ENCODE measurements at places on chromosomes 11 and 22.

DNA sequence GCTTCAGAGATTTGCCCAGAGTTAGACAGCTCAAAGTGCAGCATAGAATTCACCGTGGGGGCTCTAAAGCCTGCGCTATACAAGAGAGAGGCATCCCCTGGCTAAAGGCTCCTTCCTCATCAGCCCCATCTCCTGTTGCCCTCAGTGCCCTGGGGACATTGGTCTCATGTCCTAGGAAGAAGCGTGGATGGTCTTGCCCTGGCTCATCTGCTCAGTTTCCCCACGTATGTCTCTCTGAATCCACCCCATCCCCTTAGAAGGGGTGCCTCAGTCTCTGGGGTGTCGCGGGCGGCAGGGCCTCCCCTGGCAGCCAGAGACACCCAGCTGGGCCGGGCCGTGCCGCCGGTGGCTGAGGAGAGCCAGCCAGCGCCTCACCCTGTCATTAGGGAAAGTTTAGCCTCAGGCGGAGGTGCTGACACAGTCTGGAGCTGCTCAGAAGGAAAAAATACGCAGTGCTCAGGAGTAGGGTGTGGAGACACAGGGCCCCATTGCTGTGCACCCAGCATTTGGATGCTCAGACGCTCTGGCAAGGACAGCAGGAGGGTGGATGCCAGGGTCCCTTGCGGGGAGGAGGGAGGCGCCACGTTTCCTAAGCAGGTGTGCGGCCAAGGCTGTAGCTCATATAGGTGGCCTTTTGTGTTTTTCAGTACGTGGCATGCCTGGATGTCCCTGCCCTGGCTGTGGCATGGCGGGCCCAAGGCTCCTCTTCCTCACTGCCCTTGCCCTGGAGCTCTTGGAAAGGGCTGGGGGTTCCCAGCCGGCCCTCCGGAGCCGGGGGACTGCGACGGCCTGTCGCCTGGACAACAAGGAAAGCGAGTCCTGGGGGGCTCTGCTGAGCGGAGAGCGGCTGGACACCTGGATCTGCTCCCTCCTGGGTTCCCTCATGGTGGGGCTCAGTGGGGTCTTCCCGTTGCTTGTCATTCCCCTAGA is 1.3 kb downstream of the SLC39A13 start:
- DNase-seq = no peak

DNA sequence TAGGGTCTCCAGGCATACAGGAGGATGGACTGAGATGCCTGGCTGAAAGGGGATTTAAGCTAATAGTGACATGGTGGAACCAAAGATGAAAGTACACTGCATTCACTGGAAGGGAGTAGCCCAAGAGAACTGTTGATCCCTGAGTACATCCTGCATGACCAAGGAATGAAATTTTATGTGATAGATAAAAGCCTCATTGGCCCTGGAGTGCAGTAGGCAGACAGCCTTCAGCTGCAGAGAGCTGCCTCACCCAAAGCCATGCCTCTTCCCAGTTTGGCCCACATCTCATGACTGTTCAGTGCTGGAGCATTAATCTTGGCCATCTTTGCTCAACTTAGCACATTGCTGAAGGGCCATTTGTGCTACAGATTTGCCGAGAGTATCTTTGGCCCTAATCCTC is 8.0 kb downstream of the KDM4E start:
- DNase-seq = no peak

DNA sequence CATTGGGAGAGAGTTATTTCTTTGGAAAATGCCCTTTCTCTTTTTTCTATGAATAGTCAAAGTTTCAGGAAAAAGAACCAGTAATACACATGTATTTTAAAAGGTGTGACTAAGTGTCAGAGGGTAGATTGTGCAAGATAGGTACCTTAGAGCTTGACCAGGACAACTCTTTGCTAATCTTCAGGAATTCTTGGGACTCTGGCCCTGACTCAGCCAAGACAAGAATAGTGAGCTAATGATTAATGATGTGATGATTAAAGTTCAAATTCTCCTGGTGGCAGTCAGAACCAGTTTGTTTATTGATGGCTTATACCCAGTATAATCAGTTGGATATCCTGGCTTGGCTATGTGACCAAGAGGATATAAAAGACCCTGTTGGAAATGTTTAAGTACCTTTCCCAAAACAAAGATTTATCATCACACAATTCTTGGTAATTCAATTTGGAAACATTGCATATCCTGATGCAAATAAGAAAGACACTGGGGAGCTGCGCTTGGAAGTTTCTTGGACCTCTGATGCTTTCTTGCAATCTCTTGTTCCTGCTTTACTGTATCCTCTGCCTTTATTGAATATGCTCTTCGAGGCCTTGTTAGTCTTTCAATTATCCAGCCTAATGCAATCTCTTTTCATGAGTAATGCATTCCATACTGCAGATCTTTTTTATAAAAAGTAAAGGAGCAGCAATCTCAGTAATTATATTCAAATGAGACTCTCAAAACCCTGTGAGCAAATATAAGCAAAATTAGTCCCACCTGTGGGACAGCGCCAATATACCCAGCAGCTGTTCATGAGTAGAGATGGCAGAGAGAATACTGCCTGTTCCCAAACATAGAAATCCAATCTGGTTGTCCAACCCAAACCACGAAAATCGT is 48.0 kb upstream of the CEP126 start:
- no peak for DNase-seq

GRCh38 chr11:93997741-93998140 is 23.4 kb upstream of the HEPHL1 start:
- DNase-seq = no peak

- DNase-seq = peak; percentile 75
Measured at GRCh38 chr11:93988455-93988854, 32.7 kb upstream of the HEPHL1 start.

- no peak for DNase-seq
Measured at GRCh38 chr11:83706566-83706965, 420.4 kb upstream of the CCDC90B start.

GRCh38 chr11:68955607-68955958 is 25.2 kb downstream of the MRGPRD start:
- no peak for DNase-seq

- no peak for DNase-seq
Measured at GRCh38 chr11:125390946-125391345, 105.1 kb downstream of the FEZ1 start.

- DNase-seq = no peak
Measured at GRCh38 chr11:1303973-1304372, 5.5 kb downstream of the TOLLIP start.

DNA sequence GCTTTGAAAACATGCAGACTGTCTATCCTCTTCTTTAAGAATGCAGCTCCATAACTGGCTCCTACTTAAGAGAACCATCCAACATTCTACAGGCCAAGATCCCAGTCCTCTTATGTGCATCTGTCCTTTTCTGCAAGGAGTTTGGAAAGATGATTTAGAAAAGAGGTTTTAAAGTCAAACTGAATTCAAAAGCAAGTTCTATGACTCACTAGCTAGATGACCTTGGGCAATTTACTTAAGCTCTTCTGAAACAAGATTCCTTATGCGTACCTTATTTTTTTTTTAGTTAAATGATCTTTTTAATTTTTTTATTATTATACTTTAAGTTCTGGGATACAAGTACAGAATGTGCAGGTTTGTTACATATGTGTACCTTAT is 29.2 kb downstream of the GUCY1A2 start:
- no peak for DNase-seq

DNA sequence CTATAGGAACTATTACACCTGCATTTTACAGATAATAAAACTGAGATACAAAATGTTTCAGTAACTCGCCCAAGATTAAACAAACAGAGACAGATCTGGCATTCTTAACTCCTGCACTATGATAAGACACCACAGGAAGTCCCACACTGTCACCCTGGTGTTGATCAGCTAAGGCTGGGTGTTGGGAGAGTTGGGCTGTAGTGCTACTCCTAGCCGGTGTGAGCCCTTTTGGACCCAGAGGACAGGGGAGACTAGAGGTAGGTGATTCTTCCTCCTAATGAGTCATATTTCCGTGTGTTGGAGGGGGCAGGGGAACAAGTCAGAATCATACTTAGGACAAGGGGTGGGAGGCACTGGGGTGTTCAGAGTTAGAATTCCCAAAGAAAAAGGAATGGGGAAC is 353.2 kb upstream of the TENM4 start:
- no peak for DNase-seq

GRCh38 chr11:120710354-120711131 is 199.0 kb downstream of the GRIK4 start:
- DNase-seq = no peak

DNA sequence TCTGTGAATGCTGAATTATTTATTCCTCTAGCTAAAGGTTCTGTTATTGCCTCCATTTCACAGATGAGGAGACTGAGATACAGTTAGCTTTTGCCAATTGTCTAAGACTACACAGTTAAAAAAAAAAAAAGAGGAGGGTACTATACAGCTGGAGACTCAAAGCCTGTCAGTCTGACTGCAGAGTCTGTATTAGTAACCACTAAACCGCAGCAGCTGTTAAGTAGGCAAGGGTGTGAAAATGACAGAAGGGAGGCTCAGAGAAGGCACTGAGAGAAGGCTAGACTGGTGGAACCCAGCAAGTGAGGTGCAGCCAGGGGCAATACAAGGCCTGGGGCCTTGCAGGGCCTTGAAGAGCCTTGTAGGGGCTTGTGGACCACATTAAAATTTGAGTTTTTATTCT is 181.2 kb downstream of the CSNK2A3 start:
- DNase-seq = no peak

DNA sequence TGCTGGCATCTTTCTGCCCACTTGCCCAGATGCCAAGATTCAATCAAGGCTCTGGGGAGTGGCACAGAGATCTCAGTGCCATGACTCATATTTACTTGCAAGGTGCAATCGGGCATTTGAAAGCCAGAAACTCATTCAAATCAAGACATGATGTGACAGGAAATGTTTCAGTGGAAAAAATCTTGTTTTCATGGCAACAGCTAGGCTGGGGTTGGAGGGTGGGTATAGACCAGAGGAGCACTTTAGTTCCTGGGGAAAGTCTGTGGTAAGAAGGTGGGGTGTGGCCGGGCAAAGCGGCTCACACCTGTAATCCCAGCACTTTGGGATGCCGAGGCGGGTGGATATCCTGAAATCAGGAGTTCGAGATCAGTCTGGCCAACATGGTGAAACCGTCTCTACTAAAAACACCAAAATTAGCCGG is 1.2 kb downstream of the MAJIN start:
- no peak for DNase-seq

- no peak for DNase-seq
Measured at GRCh38 chr11:11291041-11292015, 61.7 kb downstream of the CSNK2A3 start.

All from hematopoietic multipotent progenitor cell treated with erythropoietin and hydrocortisone succinate and interleukin-3 and kit ligand, for 4 days (in vitro differentiated cells).